CD4-positive, CD25-positive, alpha-beta regulatory T cell (primary cell): ENCODE measurements at places on chromosomes 12 and 14.

GRCh38 chr14:71764701-71765382 lies 167.4 kb upstream of the RGS6 start:
- no peak for DNase-seq

DNA sequence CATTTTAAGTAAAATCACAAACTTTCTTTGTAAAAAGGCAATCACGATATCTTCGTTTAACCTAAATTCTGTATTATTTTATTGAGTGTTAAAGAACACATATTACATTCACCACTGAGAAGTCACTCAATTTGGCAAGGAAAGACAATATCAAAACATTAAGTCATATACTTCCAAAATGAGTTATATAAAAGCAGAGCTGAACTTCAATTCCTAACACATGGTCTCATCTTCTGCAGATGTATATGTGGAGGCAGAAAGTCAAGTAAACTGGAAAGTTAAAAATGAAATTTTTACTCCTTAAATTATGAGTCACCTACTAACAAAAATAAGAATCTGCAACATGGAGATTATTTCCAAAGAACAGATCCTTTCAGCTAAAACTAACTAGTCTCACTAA lies 28.7 kb downstream of the BMAL2 start:
- no peak for DNase-seq

DNA sequence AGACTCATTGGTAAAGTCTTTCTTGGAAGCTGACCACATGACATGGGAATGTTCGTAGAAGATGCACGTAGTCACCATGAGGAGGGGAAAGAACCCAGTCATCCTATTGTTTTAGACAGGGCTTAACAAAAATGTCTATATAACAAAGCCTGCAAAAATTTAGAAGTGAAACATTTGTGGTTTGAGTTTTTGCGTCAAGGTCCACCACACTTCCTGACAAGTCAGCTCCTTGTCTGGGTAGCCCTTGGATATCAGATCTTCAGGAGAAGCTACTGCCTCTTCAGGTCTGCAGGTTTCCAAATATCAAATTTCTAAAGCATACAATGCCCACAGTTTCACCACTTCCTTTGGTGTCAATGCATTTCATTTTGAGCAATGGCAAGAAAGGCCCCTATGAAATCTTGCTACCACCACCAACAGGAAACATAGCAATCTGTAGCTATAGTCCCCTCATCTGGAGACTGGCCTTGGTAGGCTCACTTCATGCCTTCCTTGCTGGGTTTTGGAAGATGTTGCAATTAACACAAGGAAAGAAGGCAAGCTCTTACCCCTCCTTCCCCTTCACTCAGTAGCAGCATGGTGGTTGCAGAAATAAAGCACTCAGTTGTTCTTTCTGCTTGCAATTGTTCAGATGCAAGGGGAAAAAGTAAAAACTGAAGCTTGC lies 235.2 kb downstream of the PCNX1 start:
- DNase-seq = peak; percentile 65

- DNase-seq = no peak
Measured at GRCh38 chr14:100584056-100585031, 2.9 kb downstream of the BEGAIN start.

- DNase-seq = no peak
Measured at GRCh38 chr14:28340816-28341215, 425.8 kb upstream of the FOXG1 start.

DNA sequence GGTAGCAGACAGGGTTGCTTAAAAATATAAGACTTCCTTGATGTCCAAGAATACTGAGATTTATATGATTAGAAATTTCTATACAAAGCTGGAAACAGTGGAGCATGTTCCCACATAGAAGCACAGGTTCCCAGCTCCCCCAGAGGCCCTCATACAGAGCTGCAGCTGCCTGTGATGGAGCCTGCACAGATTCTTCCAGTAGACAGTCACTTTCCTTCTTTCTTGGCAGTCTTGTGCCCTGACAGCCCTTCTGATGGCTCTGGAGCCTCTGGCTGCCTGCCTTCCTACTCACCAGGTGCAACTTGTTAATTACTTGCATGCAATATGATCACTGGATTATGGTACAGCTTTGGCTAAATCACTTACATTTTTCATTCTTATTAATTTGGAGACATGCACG lies 44.4 kb downstream of the BICD1 start:
- DNase-seq = no peak

DNA sequence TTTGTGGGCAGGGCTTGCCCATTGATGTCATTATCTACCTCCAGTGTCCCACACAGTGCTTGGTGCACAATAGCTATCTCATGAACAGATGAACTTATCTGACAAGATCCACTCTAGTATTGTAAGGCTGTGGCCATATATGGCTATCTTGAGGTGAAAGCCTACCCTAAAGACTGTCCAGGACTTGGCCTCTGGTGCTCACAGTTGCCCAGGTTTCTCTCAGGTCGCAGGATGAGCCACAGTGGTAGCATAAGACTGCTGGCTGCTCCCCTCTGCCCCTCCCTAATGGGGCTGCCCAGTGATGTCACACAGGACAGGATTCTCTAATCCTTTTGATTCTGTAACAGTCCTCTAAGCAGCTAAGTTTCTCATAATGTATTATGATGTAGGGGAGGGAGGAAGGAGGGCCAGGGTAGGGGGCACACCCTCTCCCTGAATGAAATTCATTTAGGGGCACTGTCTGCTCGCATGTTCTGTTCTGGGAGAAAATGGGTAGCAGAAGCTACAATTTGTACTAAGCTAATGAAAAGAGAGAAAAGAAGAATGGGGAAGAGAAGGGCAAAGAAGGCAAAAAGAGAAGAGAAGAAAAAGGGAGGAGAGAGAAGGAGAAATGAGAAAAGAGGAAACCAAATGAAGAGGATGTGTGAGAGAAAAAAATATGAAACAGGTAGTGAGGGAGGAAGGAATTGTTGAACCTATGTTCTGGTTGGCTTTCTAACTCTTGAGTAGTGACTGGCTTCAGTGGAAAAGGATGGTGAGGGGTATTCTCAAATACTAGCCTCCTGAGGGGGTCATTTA lies 3.4 kb upstream of the PPM1A start:
- DNase-seq = no peak

GRCh38 chr14:70366911-70367310 lies 7.4 kb upstream of the COX16 start:
- no peak for DNase-seq

DNA sequence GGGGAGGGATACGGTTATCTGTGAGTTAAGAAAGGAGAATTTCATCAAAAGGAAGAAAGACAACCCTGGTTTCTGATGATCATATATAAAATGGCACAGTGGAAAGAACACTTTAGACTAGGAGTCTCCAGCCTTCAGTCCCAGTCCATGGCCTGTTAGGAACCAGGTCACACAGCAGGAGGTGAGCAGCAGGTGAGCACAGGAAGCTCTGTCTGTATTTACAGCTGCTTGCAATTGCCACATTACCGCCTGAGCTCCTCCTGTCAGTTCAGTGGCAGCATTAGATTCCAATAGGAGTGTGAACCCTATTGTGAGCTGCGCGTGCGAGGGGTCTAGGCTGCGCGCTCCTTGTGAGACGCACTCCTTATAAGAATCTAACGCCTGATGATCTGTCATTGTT lies 137.9 kb downstream of the BTG1 start:
- DNase-seq = no peak

DNA sequence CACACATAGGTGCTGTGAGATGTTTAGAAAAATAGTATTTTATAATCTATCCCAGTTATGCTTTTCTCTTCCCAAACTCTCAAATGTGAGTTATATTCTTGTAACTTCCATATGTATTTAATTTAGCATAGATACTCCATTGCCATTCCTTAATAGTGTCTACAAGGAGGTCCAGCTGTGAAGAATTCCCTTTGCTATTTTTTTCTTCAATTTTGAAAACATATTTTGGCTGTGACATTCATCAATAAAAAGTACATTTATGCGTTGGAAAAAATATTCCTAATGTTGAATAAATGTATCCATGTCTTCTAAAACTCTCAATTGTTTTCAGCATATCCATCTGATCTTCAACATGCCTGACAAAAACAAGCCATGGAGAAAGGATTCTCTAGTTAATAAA lies 1402.0 kb upstream of the SEL1L start:
- DNase-seq = no peak

- no peak for DNase-seq
Measured at GRCh38 chr12:30880061-30880460, 46.5 kb upstream of the TSPAN11 start.

DNA sequence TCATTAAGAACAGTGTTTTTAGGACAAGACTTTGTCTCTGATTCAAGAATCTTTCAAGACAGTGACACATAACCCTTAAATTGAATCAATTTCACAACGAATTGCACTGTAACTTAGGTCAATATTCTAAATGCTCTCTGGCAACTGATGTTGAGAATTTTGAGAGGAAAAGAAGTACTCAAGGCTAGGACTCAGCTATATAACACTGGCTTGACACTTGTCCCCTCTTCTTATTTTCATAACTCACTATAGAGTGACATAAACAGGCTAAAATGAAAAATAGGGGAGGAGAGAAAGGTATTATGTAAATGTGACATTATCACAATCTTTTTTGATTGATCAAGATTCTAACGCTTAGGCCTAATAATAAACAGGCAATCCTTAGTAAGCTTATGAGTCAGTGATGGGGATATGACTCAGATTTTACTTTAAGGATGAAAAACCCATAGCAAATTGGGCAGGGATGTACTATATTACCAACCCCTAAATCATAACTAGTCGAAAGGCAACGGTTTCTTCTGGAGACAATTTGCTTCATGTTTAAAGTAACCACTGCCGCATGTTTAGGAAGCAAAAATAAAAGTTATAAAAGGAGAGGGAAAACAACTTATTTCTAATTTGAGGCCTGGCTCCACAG lies 10.9 kb downstream of the BTG1 start:
- DNase-seq = peak; percentile 73

DNA sequence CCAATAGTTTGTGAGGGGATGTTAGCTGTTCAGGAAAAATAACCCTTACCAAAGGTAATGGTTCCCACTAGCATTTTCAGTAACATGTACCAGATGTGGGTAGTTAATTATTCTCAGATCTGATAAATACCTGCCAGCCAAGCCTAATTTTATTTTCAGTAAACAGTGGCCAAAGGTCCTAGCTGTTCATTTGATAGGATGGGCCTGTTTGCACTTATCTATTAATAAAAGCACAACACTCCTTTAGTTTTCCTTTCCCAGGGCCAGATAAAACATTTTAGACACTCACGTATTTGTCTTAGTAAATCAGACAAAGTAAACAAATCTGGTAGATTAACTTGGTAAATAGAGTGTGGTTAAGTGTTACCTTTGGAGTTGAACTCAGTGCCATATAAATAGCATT lies 345.1 kb downstream of the RAD51B start:
- no peak for DNase-seq

- DNase-seq = no peak
Measured at GRCh38 chr14:102570334-102570995, 22.0 kb upstream of the RCOR1 start.

DNA sequence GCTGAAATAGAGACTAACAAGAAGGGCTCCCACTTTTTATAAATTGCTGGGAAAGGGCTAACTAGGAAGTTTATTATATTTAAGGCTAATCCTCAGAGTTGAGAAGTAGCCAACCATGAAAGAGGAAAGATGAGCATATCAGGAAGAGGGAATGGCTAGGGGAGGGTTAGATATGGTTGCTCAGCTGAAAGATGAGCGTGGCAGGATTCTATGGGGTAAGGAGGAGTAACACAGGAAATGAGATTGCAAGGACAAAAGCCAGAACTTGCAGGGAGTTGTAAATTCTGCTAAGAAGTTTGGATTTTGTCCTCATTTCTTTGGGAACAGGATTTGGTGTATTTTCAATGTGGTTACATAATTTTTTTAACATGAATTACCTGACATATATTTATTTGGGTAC lies 127.4 kb upstream of the ATP2B1 start:
- DNase-seq = no peak

- no peak for DNase-seq
Measured at GRCh38 chr12:11853126-11853525, 203.7 kb downstream of the ETV6 start.

- no peak for DNase-seq
Measured at GRCh38 chr12:75823475-75823874, 208.1 kb downstream of the PHLDA1 start.

DNA sequence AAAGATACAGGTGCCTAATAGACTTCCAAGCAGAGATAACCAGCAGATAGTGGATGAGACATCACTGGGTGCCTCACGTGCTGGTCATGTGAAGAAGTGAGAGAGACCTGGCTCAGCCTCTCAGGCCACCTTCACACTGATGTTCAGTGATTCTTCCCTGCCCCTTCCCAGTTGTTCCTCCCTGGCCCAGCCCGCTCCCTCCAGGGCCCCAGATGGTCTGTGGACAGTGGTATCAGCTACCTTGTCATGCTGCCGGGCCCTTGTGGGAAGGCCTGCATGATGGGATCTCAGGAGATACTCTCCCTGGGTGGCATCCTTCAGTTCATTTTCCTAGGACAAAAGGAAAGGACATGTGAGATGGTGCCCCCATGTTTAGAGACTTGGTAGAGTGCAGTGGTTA lies 179.9 kb downstream of the PIWIL1 start:
- DNase-seq = no peak

- no peak for DNase-seq
Measured at GRCh38 chr12:15823360-15824128, 34.4 kb upstream of the EPS8 start.

GRCh38 chr12:67593041-67593440 lies 55.5 kb upstream of the DYRK2 start:
- no peak for DNase-seq

DNA sequence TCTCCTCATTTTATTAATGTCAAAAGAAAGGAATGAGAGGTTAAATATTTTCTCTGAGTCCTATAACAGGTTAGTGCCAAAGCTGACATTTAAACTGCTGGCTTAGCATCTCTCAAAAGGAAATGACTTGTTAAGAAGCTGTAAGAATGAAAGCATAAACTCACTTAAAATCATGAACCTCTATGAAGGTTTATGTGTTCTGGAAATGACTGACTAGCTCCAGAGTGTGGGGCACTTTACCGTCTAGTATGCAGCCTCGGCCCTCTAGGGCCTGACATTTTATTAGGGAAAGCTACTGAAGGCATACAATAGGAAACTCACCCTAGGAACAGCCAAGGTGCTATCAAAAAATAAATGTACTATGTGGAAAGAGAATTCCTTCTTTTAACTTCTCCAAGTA lies 35.1 kb downstream of the SPX start:
- peak; percentile 40 for DNase-seq

DNA sequence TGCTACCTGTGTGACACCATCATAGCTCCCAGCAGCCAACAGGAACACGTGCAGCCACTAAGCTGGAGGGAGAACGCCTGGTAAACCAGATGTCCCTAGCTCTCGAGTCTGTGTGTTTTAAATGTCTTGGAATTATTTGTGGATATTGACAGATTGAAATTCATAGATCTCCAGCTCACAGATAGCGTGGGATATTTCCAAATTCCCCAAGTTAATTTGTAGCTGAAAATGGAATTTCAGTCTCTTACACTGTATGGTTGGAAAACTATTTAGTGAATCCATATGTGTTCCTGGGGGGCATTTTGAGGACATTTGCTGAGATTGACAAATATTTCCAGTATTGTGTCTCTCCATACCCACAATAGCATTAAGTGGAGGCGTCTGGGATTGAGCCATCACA lies 618.6 kb upstream of the TMEM132C start:
- DNase-seq = no peak

- no peak for DNase-seq
Measured at GRCh38 chr14:68632054-68632895, 160.6 kb downstream of the ZFP36L1 start.
